ENCODE measurements at places on chromosomes 1 and 21.

DNA sequence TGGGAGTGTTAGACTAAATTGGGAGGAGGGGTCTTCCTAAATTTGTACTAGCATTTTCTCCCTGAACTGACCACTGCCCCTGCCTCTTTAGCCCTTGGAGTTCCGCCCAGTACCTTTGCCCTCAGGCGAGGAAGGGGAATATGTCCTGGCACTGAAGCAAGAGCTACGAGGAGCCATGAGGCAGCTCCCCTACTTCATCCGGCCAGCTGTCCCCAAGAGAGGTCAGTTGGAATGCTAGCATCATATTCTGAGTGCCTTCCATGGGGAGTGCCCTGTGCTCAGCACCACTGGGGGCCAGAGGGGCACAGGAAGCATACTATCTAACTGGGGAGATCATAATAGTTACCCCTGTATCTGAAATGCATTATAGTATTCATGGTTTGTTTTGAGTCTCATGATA lies 10.7 kb downstream of the POLR3GL start:
- no peak for DNase-seq

DNA sequence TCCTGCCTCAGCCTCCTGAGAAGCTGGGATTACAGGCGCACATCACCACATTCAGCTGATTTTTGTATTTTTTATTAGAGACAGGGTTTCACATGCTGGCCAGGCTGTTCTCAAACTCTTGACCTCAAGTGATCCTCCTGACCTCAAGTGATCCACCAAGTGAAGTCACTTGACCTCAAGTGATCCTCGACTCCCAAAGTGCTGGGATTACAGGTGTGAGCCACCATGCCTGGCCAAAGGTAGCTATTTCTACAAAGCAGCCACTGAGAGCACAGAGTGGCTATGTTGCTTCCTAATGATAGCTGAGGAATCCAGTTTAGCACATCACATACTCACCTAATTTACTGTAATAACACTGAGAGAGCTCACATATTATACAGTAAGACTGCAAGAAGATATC lies 44.8 kb upstream of the CPLANE2 start:
- no peak for DNase-seq

GRCh38 chr1:193727850-193728249 lies 541.4 kb upstream of the B3GALT2 start:
- DNase-seq, result no peak

DNA sequence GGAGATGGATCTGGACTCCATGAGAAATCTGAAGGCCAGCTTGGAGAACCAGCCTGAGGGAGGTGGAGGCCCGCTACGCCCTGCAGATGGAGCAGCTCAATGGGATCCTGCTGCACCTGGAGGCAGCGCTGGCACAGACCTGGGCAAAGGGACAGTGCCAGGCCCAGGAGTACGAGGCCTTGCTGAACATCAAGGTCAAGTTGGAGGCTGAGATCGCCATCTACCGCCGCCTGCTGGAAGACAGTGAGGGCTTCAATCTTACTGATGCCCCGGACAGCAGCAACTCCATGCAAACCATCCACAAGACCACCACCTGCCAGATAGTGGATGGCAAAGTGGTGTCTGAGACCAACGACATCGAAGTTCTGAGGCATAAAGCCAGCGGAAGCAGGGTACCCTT lies 601.5 kb upstream of the ZP4 start:
- DNase-seq, result no peak

GRCh38 chr1:154442006-154442740 lies 37.0 kb downstream of the IL6R start:
- peak; percentile 72 for DNase-seq

GRCh38 chr1:198549866-198550265 lies 9.4 kb upstream of the ATP6V1G3 start:
- no peak for DNase-seq

DNA sequence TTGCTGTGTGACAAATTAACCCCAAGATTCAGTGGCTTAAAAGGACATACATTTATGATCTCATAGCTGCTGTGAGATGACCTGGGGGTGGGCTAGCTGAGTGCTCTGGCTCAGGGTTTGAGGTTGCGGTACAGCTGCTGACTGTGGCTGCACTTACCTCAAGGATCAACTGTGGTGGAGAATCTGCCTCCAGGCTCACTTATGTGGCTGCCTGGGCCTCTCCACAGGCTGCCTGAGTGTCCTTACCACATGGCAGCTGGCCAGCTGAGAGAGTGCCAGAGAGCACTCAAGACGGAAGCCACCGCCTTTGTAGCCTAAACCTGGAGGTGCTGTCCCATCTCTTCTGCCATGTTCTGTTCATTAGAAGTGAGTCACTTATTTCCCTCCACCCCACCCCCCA lies 5.7 kb downstream of the LRRC71 start:
- DNase-seq, result peak; percentile 83

All from fibroblast of skin of back (primary cell).